Cortex of kidney (tissue), 1 donor: ENCODE measurements at places on chromosomes 3 and 15.

DNA sequence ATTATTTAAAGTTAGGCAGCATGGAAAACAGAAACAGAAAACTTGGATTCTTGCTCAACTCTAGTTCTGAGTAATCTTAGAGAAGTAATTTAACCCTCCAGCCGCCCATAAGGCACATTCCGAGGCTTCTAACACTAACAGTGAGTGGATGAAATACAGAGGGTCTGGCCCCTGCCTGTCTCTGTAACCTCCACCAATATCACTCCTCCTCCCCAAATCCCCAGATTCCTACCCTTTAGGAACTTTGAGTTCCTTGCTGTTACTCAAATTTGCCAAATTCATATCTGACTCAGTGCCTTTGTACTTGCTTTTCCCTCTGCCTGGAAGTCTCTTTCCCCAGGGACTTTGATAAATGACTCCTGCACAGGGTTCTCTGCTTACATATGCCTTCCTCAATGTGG, 112.5 kb upstream of the TGFBR2 start:
- DNase-seq: no peak

GRCh38 chr3:72397586-72397985, 450.7 kb downstream of the SHQ1 start:
- DNase-seq: no peak

DNA sequence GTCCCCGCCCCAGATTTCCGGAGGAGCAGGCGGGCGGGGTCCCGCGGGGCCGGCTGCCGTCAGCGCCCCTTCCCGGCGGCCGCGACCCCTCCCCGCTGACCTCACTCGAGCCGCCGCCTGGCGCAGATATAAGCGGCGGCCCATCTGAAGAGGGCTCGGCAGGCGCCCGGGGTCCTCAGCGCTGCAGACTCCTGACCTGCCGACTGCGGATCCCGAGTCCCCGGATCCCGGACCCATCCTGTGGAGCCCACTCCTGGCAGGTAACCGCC, at the start of gene TRH:
TRH (plus strand) TSS at position 157 of the 269 bp plus-strand sequence. CDS start 1,097 bp downstream, outside the sequence.
- DNase-seq: no peak

DNA sequence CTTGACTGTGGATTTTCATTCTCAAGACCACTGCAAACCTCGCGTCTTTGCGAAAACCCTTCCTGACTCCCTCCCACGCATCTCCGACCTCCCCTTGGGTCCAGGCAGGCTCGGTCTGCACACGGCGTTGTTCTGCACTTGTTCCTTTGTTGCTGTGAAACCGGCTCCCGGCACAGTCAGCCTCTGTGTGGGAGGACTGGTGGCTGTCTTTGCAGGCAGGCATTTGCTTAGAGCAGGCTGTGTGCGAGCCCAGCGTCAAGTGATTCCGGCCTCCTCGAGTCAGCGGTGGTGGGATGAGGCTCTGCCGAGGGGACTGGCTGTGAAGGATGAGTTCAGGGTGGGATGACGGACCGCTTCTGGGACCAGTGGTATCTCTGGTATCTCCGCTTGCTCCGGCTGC, 102.6 kb upstream of the ROPN1 start:
- DNase-seq: no peak

DNA sequence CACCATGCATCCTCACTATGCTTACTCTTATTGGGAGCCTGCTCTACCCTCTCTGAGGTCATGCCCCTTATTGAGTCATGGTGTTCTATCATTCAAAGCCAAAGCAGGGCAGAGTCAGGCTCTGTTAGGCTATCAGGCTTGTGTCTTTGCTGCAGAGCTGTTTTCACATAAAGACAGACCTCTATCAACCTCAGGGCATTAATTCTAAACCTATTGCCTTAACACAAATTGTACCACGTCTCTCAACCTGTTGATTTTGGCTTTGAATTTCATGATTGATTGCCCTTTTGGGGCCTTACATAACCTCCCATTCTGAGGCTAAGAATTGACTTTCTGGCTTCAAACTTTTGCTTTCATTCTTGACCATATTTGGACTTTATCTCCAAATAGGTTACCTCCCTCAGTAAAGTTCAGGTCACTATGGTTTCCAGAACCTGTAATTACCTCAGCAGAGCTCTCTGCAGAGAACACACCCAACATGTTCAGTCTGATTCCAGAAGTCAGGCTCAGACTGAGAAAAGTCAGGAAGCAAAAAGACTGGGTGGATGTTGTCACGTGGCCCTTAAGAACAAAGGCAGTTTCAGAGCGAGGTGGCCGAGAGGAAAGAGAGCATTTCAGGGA, 221.4 kb upstream of the NANOGP8 start:
- DNase-seq: no peak

GRCh38 chr3:71503525-71504249, 79.8 kb downstream of the FOXP1 start:
- DNase-seq: no peak

GRCh38 chr3:12675115-12675810, 11.3 kb upstream of the RAF1 start:
- no peak for DNase-seq
